G401 (cell line): ENCODE measurements at places on chromosomes 3 and 15.

DNA sequence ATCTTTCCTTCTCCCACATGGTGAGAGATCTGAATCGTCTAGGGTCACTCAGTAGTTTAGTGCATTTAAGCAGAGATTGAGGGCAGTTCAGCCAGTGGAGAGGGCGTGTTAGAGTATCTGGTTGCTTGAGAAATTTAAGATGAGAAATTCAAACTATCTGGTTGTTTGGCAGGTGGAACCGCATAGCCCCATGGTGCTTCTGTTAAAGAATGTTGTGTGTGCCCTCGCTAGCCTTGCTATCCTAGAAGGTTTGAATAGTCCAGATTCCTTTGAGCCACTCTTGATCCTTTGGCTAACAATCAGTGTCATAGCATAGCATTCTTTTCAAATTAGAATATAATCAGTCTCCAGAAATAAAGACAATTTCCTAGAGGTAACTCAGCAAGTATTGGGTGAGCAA is 32.1 kb downstream of the ABHD17C start:
- no peak for DNase-seq

DNA sequence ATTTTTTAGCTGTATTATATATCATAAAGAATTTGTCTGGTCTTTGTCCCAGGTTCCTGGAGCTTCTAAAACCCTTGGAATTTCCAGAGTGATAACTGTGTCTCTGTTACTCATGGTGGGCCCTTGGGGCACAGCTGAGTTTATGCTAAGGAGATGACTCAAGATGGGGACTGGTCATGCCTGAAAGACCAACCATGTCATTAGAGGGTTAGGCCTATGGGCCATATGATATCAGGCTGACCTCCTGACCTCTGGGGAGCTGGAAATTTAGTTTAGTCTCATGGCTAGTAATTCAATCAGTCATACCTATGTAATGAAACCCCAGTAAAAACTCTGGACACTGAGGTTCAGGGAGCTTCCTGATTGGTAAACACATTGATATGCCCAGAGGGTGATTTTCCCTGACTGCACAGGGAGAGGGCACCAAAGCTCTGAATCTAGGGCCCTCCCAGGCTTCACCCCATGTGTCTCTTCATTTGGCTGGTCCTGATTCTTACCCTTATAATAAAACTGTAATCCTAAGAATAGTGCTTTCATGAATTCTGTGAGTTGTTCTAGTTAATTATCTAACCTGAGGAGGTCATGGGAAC is 69.6 kb downstream of the EEFSEC start:
- DNase-seq = no peak

GRCh38 chr15:93469994-93470393 is 381.0 kb upstream of the RGMA start:
- DNase-seq = no peak

DNA sequence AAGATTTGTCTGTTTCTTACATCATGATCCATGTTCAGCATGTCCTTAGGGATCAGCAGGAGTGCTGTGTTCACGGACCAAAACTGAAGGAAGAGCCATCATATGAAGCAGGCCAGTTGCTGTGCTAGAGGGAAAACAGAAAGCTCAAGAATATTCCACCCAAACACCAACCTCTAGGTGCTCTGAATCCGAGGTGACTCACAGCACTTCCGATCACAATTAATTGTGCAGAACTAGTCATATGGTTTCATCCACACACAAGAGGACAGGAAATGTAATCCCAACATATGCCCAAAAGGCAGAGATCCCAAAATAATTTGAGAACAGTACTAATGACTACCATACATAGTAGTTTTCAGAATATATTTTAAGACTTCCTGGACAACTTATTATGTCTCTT is 257.9 kb upstream of the KCNH8 start:
- no peak for DNase-seq

DNA sequence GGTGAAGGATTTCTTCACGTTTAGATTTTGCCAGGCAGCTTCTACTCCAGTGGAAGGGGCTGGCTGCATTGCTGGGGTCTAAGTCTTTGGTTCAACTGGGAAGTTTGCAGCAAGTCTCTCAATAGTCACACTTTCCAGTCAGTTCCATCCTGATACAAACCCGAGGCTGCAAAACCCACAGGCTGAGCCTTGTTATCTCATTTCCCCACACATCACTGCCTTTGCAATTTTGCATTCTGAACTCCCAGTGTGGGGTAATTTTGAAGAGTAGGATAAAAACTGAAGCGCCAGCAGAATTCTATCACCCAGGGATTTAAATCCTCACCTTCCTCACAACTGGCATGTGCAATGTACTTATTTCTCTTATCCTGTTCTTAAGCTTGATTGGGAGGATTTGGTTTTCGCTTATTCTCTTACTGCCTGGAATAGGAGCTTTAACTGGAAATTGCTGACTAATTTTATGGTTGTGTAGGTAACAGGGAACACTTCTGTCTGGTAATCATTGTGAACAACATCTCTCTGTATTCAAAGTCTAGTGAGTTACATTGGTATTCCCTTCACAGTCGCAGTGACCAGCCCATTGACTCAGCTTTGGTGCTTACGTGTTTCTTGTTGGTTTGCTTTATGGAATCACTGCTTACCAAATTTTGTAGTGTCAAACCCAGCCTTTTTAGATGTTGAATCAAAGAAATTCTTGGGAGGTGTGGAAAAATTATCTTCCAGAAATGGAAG is 142.0 kb upstream of the TOPAZ1 start:
- DNase-seq = no peak

DNA sequence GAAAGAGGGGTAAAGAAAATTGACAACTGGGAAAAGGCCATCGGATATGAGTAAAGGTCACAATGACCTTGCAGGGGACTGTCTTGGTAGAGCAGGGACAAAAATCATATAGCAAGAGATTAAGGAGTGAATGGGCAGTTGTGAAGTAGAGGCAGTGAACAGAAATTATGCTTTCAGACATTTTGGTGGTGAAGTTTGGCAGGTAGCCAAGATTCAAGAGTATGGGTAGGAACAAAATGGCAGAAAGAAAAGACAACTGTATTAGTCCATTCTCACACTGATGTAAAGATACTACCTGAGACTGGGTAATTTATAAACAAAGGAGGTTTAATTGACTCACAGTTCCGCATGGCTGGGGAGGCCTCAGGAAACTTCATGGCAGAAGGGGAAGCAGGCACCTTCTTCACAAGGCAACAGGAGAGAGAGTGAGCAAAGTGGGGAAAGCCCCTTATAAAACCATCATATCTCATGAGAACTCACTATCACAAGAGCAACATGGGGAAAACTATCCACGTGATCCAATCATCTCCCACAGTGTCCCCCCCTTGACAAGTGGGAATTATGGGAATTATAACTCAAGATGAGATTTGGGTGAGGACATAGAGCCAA is 84.0 kb downstream of the CGNL1 start:
- no peak for DNase-seq

- no peak for DNase-seq
These were observed 98.6 kb downstream of the FBLN2 start for GRCh38 chr3:13647298-13648059.

GRCh38 chr15:40754574-40754882 is 526 bp downstream of the RMDN3 start:
- DNase-seq = peak; percentile 25

DNA sequence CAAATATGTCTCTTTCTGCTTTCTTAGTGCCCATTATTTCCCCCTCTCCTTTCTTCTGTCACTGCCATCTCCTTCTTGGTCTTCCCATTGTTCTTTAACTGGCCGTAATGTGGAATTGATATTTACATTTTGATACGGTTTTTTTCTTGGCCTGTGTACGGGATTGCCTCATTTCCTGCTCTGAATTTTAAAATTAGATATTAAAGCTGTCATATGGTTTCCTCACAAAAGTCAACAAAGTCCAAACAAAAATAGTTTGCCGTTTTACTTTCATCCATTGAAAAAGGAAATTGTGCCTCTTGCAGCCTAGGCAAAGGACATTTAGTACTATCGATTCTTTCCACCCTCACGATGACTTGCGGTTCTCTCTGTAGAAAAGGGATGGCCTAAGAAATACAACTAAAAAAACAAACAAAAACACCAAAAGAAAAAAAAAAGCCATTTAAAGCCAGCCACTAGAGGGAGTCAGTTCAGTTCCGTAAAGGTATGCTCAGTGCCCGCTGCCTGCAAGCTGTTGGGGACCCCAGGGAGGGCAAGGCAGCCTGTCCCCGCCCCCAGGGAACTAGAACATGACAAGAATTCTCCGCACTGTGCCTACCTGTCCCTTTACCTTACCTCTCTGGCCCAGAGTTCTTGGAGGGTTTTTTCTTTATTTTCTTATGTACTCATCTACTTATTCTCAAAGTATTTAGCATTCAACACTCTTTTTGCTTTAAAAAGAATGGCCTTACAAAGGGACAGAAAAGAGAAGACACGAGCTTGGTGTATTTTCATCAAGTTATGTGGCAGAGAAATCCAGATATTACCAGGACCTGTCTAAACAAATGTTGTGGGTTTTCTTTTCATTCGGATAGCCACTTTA is 30.0 kb upstream of the NR2E3 start:
- DNase-seq = peak; percentile 57

DNA sequence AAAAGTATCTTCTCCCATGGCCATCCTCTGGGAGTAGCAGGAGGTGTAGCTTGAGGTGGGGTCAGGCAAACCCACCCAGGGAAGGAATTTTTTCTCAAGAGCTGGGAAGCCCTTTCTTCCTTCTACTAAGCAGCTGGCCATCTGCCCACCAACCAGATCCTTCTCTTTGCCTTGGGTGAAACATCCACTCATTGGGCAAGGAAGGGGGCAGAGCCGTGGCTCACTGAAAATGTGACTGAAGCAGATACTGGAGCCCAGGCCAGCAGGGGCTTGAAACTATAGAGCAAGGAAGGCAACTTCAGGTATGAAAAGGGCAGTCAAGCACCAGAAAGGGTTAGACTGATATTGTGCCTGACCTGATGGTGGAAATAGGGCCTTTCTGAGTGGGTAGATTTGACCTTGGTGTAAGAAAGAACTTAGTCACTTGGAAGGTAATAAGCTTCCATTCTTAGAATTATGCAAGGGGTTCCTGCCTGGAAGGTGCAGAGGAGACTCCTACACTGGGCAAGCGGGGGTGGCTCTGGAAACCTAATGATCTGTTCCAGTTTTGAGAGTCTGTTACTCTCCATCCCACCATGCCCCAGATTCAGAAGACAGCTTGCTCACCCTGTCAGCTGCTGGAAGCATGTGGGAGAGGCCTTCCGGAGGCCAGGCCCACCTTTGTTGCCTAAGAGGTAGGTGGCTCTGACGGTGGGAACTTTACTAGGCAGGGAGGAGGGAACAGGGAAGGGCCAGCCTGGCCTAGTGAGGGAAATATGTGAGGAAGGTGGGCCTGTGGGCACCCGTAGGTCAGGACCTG is 22.0 kb upstream of the PLA2G4E start:
- DNase-seq = no peak

DNA sequence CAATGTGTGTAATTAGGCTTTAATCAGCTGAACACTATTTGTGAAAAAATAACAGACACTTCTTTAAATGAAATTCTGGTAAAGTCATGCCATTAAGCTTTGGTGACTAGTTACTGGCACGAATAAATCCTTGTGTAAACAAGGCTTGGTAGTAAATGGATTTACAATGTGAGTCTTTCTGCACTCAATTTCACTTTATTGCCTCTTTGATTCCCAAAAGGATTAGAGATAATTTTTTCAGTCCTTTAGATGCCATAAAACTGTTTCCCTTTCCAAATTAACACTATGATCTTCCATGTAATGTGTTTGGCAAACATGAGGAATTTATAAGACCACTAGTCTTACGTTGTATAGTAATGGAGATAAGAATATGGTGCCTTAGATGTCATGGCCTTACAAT is 339.5 kb upstream of the DNAJC19 start:
- DNase-seq = no peak

DNA sequence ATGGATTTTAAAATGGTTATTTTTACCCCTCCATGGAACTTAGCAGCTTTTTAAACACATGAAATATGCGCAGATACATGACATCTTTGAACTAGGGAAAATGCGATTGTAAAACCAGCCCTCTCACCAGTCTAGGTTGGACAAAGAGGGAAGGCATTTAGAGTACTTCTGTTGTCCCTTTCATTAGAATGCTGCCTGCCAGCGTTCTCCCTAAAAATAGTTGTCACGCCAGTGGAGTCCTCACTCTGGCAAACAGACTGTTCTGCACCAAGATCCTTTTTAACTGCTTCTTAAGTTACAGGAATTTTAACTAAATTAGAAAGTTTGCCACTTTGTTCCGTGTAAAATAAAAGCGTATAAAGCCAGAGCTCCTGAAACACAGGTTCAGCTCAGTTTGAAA is 295.3 kb downstream of the VPS13C start:
- DNase-seq = no peak

DNA sequence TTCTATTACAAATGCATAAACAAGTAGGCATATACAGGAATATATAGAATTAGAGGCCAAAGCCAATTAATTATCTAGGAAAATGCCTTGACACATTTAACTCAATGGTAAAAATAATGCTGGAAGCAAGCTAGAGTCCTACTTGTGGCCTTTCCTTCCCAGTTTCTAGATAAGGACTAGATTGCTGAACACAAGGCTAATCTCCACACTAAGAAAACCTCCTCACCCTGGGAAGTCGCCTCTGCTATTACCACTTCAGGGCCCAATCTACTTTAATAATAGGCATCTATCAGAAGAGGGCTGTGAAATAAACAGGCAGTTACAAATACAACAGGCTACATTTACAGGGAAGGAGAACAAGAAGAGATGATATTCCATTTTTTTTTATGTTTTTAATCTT is 80.5 kb upstream of the PRICKLE2 start:
- no peak for DNase-seq
